ENCODE measurements at places on chromosomes 4 and X. TPM values are rescaled to one million over a fixed set of nuclear protein-coding genes. Genes with fewer than 3 reads are reported as not detected.

DNA sequence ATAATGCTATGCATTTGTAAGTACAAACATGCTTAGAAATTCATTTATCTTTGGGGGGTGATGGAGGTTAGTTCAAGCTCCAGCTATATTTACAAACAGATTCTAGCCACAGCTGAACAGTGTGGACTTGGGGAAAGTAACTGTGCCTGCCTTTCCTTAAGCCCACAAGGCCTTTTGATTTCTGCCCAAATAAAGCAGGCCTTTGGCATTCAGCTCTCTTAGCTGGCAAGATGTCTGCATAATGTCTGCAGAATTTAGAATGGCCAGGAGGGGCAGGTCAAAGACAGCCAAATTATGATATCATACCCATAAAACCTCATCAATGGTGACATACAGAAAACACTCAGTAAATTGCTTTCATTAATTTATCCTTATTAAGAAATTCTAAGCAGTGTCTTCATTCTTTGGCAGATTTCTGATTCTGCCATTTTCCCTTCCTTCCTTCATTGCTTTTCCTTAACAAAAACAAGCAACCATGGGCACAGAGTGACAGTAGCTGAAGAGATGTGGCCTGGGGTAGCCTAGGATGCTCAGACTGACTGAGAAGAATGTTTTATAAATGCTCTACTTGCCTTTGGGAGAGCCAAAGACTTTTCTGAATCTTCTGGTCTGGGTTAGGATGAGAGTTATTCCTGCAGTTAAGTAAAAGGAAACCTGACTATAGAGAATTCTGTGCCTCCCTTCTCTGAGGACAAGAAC is 538.7 kb upstream of the NR3C2 start:
- no peak for DNase-seq

- no peak for DNase-seq
Measured at GRCh38 chrX:87160435-87161010, 357.1 kb upstream of the KLHL4 start.

GRCh38 chrX:35090801-35091200 is 148.2 kb downstream of the FAM47B start:
- no peak for DNase-seq

DNA sequence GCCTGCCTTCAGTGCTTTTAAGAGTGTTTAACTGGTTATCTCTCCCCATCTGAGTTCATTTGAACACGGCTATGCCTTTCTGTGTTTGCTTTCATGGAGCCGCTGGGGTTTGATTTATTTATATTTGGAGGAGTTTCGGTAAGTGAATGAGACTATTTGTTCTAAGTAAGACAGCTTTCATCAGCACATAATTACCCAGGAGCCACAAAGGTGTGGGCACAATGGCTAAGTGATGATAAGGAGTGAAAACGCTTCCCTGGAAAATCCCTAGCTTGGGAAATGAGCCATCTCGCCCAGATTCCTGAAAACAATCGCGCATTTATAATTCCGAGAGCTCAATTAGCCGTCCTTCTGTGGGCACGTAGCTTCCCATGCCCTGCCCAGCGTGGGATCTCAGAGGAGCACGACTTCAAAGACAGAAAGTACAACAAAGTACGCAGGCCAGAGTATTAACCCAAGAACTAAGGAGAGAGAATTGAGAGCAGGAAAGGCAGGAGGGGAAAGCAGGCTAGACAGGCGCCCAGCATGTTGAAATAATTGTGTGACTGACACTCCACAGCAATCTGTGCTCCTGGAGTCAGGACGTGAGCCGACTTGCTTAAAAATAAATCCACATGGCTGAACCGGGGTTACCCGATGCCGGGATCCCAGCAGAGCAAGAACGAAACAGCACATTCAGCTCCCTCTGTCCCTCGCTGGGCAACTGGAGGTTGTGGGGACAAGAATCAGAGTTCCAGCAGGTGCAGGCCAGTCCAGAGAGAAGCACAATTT is 99.0 kb downstream of the DHRSX start:
- DNase-seq, result no peak

The TTC29 gene
- total RNA-seq, result not detected

The P2RY4 gene
- total RNA-seq, result 0.18 TPM

The CDS1 gene
- 0.20 TPM for total RNA-seq

The GLRA3 gene
- not detected for total RNA-seq

The GPR50 gene
- not detected for total RNA-seq

The TBC1D8B gene
- 1.5 TPM for total RNA-seq

The EPGN gene
- total RNA-seq, result not detected
